ENCODE measurements at places on chromosomes 3 and 15.
A peak's percentile ranks its signal among the peaks of the same experiment; 100 is the strongest.

DNA sequence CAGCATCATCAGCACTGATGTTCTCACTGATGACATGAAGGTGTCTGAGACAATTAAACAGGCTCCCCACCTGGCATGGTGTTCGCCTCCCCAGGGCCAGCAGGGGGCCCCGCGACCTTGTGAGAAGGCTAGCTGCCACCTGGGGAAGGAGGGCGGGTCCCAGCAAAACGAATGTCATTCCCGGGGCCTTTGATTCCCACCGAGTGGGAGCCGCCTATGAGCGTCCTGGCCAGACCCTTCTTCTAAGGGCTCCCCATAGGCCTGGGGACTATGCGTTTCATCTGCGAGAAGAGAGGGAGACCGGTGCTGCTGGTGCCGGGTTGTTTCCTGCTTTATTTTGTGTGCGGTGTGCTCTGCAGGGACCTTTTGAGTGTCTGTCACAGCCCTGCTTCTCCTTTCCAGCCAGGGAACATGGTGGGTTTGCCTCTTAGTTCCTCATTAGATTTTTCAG, 20.5 kb upstream of the MINDY4B start:
- peak; percentile 71 for DNase-seq

DNA sequence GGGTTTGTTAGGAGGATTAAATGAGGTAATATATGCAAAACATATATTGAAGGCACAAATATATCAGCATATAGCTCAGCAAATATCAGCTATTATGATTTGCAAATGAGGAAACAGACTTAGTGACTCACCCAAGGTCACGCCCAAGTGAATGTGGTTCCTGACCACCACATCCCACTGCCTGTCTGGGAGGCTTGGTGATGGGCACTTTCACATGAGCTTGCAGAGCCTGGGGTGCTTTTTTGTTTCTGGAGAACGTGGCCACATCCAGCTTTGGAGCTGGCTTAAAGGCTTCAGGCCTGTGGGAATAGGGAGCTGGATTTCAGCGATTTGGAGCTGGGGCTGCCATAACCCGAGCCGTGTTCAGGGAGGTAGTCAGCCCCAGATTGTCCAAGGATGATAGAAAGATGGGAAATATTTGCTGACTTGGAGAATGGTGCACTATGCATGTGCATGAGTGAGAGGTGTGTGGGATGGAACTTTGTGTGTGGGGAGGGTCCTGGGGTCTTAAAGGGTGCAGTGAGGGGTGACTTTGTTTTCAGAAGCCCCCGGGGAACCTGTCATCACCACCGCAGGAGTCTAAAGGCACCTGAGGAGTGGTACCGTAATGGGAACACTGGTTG, 12.0 kb upstream of the FGD5 start:
- DNase-seq, result no peak

DNA sequence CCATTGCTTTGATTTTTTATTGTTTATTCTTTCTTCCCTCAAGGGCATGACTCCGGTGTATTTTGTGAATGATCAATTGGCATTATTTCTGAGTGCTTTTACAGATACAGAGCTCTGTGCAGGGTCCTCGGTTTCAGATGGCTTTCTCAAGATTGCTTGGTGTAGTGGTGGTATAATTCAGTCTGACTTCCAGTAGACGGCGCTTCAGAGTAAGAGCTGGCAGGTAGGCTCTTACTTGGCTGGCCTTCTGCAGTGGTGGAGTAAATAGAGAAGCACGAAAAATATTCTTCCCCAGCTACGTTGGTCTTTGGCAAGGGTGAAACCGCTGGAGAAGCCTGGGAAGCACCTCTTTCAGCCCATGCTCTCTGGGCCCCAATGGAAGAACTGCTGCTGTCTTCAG, 723.0 kb upstream of the BCHE start:
- DNase-seq, result no peak

DNA sequence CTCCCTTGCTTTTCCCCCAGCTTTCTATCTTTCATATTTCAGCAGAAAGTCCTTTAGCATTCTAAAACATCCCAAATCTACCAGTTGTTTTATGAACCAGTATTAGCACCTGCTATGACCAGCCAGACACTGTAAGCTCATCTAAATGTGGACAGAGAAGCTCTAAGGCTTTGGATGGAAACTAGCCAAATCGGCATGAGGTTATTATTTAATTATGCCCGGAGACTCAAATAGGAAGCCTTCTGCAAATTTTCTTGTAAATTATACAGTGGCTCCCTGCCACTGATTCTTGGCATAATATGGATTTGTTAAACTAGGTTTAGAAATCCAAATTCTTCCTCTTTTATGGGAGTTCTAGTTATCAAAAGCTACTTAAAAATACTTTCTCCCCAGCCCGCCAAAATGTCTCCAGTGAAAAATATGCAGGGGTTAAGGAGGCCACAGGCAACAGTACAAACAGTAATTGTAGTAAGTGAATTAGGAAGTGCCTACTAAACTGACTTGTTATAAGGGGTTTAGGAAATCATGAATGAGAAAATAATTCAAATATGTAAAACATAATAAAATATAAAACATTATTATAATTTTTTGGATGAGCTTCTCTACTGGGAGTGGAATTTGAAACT, 15.4 kb downstream of the MYH15 start:
- DNase-seq, result no peak

All from GM10248 (cell line).